Neural crest cell (in vitro differentiated cells): ENCODE measurements at places on chromosomes 2 and 18.

DNA sequence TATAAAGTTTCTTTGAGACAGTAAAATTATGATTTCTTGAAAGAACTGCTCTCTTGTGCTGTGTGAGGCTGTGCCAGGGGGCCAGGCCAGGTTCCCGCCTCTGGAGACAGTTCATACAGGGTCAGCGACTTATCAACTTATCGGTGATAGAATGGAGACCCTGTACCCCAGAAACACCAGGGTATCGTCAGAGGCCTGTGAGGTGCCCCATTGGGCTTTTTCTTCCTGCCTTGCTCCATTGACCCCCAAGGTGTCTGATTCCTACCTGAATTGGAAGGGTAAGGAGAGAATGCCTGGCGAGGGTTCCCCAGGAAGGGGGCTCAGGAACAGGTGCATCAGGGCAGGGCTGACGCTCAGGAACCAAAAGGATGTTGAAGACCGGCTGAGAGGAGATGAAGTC lies 4.3 kb downstream of the DLX1 start:
- DNase-seq: peak; percentile 1

DNA sequence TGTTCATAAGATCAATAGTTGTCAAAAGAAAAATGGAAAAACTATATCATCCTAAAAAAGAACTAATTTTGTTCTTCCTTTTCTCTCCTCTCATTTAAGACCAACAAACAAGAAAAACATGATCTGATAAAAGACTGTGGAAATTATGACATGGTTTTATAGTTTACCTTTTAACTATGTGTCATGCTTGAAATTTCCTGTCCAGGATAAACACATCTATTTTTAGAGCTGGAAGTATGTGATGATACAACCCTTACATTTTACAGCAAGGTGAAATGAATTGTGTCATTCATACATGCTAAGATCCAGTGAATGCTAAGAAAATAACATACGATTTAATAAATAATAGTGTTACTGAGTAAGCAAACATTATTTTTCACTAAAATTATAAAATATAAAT lies 89.9 kb downstream of the GULP1 start:
- no peak for DNase-seq

- peak; percentile 54 for DNase-seq
Observed at GRCh38 chr2:157492189-157492773, 48.4 kb upstream of the CYTIP start.

DNA sequence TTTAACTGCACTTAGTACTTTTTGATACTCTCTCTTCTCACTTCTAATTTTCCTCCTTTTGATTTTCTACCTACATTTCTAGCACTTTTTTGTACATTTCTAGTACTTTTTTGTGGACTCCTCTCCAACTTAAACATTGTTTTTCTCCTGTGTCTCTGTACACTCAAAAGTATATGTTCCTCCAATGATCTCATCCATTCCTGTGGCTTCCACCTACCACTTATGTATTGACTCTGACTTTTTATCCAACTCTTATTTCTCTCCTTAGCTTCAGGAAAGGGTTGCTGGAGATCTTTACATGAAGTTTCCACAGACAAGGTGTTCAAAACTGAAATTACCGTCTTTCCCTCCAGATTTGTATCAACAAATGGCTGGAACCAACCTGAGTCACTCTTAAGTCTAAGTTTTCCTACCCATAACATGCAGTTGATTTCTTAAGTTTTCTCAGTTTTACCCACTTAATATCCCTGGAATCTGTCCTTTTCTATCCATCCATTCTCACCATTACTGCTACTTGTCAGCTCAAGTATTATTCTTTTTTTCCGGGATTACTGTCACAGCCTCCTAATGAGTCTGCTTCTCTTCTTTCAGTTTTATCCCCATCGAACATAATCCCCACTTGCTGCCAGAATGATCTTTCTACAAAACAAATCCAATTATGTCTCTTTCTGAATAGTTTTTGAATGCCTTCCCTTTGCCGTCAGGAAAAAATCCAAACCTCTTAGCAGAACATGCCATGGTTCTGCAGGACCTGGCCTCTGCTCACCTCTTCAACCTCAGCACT lies 22.6 kb upstream of the PELI1 start:
- no peak for DNase-seq

- no peak for DNase-seq
Observed at GRCh38 chr2:127410871-127411652, 7.2 kb upstream of the PROC start.

DNA sequence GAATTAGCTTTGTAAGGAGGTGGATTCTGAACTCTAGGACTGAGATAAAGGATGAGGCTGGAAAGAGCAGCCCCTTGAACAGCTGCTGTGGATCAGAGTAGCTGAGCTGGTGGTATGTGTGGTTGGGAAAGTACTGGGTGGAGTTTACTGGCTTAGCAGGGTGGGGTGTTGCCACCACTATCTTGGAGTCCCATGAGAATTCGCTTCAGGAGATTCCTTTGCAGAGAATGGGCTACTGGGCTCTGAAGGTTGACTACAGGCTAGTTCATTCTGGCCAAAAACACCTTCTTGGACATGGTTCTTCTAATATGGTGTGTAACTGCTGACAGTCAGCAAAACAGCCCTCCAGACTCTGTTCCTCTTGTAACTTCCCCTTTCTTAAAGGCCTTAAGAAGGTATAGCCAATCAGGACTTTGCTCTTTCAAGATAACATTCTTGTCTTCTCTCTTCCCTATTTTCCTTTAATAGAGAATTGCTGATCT lies 52.7 kb downstream of the TET3 start:
- DNase-seq: no peak
